ENCODE measurements at places on chromosomes 2 and 18.

GRCh38 chr18:79517341-79517740 lies 121.6 kb downstream of the NFATC1 start:
- peak; percentile 27 for DNase-seq

- no peak for DNase-seq
These were observed 11.2 kb downstream of the COPS8 start for GRCh38 chr2:237096911-237097310.

DNA sequence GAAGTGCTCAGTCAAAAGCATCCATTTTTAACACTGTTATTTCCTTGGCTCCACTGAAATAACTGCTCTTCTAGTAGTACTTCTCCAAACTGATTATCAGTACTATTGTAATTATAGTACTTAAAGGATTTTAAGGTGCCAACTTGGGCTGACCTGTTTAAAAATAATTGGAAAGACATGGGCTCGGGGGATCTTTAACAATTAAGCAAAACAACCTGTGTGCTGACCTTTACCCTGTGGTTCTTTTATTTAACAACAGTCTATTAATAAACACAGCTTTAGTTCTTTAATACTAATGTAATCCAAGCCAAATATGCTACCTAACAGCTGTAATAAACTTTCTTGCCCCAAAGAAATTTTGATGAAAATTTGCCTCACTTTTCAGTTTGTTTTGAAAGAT lies 6.9 kb upstream of the ITPRID2 start:
- no peak for DNase-seq

GRCh38 chr2:212882626-212883025 lies 268.8 kb downstream of the IKZF2 start:
- no peak for DNase-seq

DNA sequence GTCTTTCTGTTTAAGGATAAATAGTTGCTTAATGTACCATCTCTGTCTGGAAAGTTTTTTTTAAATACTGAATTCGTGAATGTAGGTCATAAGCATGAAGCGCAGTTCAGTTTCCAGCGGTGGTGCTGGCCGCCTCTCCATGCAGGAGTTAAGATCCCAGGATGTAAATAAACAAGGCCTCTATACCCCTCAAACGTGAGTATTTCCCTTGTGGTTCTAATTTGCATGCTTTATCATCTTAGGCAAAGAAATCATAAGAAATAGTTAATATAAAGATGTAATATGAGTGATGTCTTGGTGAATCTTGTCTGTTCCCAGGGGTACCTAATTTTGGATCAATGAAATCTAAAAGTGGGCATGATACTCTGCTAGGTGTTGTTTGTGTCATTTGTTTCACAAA lies 1.5 kb downstream of the NDC80 start:
- no peak for DNase-seq

DNA sequence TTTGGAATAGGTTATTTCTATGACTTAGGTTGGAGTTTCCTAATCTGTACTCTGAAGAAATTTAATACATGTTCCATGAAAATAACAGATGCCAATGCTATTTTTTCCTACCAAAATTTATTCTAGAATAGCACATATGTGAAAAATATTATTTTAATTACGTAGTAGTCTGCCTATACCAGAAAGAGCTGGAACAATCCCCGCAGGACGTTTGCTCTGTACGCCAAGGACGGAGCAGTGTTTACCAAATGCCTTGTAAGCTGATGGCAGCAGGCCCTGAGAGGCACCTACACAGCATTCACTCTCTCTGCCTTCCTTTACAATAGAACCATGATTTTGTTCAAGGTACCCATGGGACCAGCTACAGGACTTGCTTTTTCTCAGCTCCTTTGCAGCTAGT lies 16.8 kb upstream of the SLC1A4 start:
- no peak for DNase-seq

DNA sequence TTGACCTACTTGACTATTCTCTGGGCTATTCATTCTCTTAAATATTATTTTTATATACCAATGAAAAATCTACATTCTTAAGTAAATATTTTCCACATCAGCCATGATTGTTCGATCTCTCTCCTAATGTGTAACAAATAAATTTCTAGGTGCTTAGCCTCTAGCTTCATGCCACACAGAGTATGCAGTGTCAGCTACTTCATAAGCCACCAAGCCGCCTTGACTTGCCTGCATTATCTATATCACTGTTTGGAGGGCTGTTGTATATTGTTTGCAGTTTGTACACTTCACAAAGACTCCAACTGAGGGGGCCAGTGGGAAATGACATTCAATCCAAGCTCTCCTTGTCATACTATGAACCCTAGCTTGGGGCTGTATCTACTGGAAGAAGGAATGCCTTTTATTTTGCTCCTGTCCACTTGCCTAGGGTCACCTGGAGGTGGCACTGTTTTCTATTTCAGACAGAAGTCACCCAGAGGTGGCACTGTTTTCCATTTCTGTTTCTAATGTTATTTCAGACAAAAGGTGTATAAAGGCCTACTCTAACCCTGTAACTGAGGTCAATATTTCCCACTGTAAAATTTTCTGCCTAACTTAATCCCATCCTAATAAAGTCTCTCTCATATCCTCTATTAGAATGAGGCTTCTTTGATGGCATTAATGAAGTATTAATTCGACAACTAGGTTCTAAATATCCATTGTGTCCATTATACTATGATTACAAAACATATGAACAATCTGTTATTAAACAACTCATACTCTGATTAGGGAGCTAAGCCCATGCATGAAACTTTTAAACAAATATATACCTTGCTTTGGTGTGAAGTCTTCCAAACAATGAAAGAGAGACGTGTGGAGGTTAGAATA lies 36.4 kb downstream of the COL5A2 start:
- peak; percentile 57 for DNase-seq

DNA sequence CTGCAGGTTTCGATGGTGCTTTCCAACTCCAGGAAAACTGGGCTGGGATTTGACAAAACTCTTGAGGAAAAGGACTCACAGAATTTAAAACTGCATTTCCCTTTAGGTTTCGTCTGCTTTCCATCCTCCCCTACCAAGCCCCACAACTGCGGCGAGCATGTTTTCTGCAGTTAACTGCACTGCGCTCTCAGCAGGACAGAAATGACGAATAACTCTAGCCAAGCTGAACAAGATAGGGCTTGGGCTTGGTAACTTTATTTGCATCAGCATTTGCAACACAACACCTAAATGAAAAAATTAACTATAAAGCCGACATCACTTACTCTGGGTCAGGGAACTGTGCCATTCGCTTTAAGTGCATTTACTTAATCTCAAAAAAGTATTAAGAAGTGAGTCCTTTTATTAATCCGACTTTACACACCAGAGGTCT lies 669 bp upstream of the PIKFYVE start:
- peak; percentile 16 for DNase-seq

GRCh38 chr2:119464981-119465380 lies 33.3 kb downstream of the TMEM37 start:
- DNase-seq: no peak

- no peak for DNase-seq
These were observed 228.6 kb downstream of the CD226 start for GRCh38 chr18:69718912-69719547.

DNA sequence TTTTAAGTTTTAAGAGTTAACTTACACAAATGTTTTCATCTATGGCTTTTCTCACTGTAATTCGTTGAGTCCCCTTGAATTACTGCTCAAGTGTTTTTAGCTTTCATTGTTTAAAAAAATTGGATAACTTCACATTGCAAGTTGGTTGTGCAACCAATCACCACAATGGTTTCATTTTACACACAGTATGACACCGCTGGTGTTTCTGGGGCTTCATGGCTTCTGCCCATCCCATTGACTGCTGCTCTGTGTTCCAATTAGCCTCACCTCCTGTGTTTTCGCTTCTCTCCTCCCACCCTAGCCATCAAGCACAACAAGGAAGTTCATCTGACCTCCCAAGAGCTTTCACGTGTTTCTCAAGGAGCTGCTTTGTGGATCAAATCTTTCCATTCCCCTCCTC lies 199.1 kb upstream of the CHAC2 start:
- DNase-seq: no peak

DNA sequence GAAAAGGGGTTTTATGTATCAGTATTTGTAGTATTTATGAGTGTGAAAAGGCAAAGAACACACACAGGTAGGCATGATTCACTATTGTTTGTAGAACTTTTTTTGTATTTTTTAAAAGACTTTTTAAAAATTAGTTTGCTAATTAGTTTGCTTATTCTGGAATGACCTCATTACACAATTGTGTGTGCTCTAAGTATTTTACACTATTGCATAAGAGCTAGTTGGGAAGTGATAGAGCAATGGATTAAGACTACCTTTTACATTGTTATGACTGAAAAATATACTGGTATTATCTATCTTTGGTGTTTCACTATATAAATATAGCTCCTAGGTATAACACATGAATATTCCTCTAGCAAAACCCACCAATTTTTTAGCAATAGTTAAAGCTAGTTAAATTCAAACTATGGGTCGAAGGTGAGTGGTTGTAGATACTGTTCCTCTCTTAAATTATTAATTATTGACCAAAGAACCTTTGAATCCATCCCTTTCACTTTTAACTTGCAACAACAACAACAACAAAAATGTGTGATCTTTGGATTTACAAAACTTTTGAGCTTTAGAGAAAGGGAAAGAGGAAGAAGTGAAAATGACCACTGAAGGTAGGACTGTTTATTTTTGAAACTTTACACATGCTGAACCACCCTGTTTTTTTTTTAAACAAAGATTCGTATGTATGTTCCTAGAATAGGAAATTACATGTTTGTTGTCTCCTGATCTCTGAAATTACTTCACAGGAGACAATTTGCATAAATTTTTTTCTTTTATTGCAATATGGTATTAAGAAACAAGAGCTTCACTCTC lies 18.7 kb downstream of the ITPRID2 start:
- no peak for DNase-seq

Measured in endothelial cell (in vitro differentiated cells).